ENCODE measurements at places on chromosomes 6 and 20.

- DNase-seq: no peak
These were observed 489.5 kb downstream of the CDH26 start for GRCh38 chr20:60447703-60448102.

DNA sequence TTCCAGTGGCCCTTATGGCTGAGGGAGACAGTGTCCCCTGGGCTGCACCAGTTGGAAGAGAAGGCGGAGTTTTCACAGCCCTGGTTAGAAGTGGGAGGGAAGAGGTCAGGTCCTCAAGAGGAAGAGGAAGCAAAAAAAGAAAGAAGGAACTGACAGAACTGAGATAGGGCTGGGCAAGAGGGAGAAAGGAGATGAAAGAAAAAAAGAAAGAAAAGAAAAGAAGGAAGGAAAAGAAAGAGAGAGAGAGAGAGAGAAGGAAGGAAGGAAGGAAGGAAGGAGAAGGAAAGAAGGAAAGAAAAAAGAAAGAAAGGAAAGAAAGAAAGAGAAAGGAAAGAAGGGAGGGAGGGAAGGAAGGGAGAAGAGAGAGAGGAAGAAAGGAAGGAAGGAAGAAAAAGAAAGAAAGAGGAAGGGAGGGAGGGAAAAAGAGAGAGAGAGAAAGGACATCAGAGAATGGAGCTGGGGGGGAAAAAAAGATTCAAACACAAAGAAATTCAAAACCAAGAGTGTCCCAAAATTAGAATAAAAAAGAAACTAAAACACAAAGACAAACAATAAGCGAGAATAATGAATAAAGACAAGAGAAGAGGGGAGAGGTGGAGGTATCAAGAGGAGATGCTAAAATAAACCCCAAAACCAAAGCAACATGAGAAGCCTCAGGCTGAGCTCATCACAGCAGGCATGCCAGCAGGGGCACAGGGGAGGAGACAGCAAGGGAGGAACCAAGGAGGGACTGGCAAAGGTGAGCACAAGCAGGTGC, 5.3 kb upstream of the FUCA2 start:
- DNase-seq: no peak

DNA sequence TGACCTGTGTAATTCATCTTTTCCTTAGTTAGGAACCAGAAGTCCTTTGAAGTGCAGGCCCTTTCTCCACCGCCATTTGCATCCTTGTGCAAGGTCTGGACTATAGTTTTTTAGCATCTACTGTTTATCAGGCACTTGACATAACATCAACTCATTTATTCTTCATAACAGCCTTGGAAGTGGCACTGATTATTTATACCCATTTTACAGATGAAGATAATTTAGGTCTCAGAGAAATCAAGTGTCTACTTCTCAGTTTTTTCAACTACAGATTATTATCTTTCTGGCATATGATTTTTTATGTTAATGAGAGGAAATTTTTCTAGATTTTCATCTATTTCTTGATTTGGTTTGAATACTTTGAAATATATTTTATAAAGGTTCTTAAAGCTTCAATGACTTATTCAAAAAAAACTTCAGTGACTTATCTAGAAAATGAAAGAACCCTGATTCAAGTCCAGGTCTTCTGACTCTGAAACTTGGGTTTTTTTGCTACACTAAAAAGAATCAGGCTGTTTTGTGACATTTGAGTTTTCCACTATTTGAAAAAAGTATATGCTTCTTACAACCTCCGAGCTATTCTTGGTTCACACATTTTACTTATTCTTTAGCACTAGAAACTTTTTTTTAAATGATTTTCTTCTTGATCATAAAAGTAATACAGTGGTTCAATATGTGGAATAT, 3.1 kb upstream of the UBE2J1 start:
- no peak for DNase-seq

GRCh38 chr6:33147807-33148666, 44.2 kb downstream of the COL11A2 start:
- DNase-seq: no peak

DNA sequence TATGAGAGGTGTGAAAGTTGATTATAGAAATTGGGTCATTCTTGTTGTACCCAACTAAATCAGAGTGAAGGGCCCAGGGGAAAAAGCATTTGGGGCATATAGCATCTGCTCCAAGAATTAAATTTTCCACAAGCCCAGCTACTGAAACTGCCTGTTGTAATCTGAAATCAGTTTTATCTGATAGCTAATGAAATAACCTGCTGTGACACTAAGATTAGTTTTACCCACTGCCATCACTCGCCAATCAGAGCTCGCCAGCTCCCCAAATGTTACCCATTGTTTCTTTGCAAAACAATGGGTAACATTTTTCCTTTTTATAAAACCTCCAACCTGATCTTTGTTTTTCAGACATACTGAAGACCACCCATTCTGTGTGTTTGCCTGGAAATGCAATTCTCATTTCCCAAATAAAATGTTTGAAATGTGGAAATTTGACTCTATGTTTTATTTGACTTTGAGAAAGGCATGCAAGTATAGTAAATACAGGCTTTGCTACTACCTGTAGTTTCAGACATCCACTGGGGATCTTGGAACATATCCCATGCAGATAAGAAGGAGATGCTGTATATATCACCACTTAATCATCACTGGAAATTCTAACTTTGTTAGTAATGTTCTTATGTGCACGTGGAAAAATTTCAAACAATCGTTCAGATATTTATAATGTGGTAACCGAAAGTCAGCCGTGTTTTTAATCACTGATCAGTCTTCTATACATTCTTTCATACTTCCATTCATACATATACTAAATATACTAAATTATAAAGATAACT, 6.3 kb upstream of the AHI1 start:
- DNase-seq: no peak

- no peak for DNase-seq
These were observed 2.7 kb downstream of the FAM110A start for GRCh38 chr20:836190-836589.

GRCh38 chr6:62035952-62036351, 250.1 kb downstream of the KHDRBS2 start:
- no peak for DNase-seq

GRCh38 chr6:26008470-26008869, 45.9 kb downstream of the TRIM38 start:
- no peak for DNase-seq

- DNase-seq: no peak
These were observed 58.6 kb downstream of the GFOD1 start for GRCh38 chr6:13428583-13429405.

Measured in activated naive CD4-positive, alpha-beta T cell (primary cell).